ENCODE measurements at places on chromosomes 16 and 17.

DNA sequence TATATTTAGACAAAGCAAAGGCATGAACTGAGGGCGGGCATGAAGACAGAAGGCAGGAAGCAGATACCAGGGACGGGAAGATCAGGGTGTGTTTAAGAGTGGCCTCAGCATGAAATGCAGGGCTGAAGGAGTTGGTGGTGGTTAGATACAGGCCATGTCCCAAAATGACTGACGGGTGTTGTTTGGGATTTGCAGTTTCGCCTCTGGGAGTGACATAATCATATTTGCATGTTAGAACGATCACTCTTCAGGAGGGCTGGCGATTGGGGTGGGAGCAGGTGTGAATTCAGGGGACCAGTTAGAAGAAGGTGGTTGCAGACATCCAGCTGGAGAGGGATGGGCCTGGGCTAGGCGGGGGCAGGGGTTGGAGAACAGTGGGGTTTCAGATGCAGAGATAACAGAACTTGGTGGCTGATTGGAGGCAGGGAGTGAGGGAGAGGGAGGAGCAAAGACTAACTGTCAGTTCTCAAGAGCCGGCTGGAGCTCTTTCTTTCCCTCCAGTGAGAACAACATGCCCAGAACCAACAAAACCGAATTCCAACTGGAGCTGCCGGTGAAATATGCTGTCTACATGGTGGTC, 27.2 kb upstream of the ITGAX start:
- DNase-seq: no peak

DNA sequence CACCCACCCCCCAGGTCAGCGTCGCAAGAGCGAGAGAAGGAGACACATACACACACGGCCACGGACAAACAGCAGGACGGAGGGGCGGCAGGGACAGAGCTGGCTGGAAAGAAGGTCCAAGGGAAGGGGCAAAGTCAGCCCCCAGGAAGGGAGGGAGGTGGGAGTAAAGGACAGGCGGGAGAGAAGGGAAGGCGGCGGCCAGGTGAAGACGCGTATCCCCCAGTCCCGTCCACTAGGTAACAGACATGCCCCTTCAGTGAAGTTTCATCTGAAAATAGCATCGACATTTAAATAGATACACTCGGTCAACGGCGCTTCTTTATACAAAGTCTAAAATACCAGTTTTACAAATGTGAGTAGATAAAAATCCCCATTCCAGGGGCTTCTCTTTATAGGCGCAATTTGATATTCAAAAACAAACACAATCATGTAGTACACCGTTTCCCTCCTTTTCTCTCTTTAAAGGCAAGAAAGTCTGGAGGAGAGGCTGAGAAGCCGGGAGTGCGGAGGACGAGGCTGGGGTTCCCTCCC, 4.5 kb downstream of the CBX8 start:
- no peak for DNase-seq

- DNase-seq: no peak
Observed at GRCh38 chr16:79003026-79003609, 597.4 kb downstream of the MAF start.

GRCh38 chr17:17722081-17722905, 41.0 kb downstream of the RAI1 start:
- no peak for DNase-seq

DNA sequence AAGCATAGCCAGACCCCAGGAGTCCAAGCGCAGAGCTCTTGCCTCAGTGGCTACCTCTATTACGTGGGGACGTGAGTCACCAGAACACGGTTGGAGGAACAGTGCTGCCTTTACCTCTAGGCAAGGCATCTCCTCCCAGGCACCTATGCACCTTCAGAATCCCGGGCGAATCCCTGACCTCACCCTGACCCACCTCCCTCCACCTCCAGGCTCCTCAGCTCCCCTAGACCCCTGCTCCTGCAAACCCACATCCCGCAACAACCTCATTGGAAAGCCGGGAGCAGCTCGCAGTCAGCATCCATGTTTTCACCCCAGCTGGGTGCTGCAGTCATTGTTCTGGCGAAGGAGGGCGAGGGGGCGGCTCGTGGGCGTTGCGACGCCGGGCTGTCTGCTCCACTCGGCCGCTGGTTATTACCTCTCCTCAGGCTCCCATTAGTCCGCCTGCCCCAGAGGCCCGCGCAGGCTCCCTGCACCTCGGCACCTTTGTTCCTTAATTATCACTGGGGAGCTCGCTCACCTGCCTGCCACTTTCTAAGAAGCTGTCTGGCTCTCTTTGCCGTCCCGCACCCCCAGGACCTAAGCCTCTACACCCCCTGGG, 24.6 kb upstream of the DLX4 start:
- no peak for DNase-seq

DNA sequence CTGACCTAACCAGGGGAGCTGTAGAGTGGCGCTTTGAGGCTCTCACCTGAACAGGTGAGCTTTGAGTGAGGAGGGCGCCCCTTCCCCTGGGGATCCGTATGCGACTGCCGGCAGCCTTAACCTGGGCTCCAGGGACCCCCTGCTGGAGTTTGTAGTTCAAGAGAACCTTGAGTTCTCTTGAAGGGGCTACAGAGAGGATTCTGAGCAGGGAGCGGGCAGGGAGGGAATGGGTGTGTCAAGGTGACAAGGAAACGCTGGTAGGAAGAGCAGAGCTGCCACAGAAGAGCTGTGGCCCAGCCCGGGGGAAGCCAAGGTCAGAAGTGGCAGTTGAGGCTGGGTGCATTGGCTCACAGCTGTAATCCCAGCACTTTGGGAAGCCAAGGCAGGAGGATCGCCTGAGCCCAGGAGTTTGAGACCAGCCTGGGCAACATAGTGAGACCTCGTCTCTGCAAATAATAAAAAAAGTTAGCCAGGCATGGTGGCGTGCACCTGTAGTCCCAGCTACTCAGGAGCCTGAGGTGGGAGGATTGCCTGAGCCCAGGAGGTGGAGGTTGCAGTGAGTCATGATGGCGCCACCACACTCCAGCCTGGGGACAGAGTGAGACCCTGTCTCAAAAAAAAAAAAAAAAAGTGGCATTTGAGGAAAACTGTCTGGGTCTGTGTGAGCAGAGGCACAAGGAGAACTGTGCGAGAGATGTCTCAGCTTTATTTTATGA, 1.2 kb downstream of the LLGL2 start:
- DNase-seq: no peak

DNA sequence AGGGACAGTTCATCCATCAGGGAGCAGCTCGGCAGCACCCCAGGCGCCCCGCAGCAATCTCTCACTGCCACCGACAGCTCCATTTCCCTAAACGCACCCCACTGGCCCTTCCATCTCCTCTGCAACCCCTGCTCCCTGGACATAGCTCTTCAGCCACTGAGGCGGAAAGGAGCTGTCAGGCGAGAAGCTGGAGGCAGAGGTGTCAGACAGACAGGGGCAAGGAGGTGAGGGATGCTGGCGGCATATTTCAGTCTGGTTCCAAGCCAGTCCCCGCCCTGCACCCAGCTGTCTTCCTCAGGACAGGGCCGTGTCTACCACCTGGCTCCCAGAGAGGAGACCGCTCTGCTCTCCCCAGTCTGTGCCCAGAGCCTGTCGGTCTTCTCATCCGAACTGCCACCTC, 9.7 kb downstream of the ACLY start:
- no peak for DNase-seq

- DNase-seq: no peak
Observed at GRCh38 chr16:1932050-1933028, 10.7 kb downstream of the MSRB1 start.
